Mononuclear cell (primary cell): ENCODE measurements at places on chromosomes 16 and 17. TPM values are rescaled to one million over a fixed set of nuclear protein-coding genes. Genes with fewer than 3 reads are reported as not detected.

LDHD gene
- total RNA-seq, result 0.84 TPM

TNK1 gene
- total RNA-seq, result 5.5 TPM

ASPHD1 gene
- not detected for total RNA-seq

TBC1D28 gene
- total RNA-seq, result not detected

DPEP3 gene
- 0.21 TPM for total RNA-seq

TRPV3 gene
- total RNA-seq, result 0.21 TPM

SCGB1C2 gene
- total RNA-seq, result not detected

TBC1D26 gene
- 0.10 TPM for total RNA-seq

TAT gene
- not detected for total RNA-seq

PLA2G10 gene
- total RNA-seq, result not detected

NXPH3 gene
- total RNA-seq, result not detected

TM4SF5 gene
- total RNA-seq, result not detected

GP1BA gene
- total RNA-seq, result 4.2 TPM

PIRT gene
- 0.10 TPM for total RNA-seq
